ENCODE measurements at places on chromosomes 11 and 22. TPM values are rescaled to one million over a fixed set of nuclear protein-coding genes. Genes with fewer than 3 reads are reported as not detected.

Gene POU2AF2
- total RNA-seq = not detected

DNA sequence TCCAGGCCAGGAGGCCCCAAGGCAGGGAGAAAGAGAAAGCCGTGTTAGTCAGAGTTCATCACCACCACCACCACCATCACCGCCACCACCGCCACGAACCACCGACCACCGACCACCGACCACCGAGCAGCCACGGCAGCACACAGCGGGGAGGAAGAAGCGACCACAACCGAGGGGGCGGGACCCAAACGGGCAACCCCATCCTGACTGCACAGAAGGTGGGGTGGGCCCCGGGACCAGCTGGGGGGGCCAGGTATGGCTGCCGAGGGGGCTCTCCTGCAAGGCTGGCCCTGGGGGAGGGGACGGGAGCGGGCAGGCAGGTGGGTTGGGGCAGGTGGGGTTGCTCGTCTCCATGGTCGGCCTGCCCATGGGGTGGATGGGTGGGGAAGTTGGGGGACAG lies 34.2 kb downstream of the SYT7 start:
- no peak overlapping the region for H3K4me3 ChIP-seq
- H3K27ac ChIP-seq = no peak overlapping the region
- DNase-seq = no peak
- no peaks in the 10 kb centered on the region for H3K36me3 ChIP-seq

Gene PRODH
- total RNA-seq = 0.25 TPM

- no peak overlapping the region for H3K27ac ChIP-seq
- H3K27me3 ChIP-seq = no peaks in the 10 kb centered on the region
Measured at GRCh38 chr11:66971488-66971887, 3.6 kb upstream of the C11orf86 start.

GRCh38 chr11:82823647-82824619 lies 76.3 kb downstream of the PRCP start:
- H3K4me3 ChIP-seq = no peak overlapping the region
- no peak for DNase-seq
- peaks cover 5% of the 10 kb centered on the region for H3K36me3 ChIP-seq
- H3K4me1 ChIP-seq = no peaks in the 10 kb centered on the region
- no peak overlapping the region for H3K27ac ChIP-seq
- H3K27me3 ChIP-seq = no peaks in the 10 kb centered on the region

DNA sequence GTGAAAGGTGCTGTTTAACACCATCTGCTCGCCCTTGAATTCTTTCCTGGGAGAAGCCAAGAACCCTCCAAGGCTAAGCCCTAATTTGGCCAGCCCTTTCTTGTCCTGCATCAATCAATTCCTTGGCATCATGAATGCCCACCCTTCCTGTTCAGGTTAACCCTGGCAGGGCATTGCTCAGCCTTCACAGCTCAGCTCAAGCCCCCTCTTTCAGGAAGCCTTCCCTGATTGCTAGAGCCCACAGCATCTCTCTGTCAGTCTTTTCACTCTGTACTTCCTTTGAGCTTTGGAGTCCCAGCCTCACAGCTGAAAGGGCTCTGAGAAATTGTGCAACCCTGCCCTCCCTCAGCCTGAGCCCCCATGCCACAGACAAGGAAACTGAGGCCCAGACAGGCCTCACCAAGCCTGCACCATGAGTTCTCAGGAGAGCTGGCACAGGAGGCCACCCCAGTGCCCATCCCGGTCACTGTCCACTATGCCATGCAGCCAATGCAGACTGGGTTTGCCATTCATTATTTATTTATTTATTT lies 16.9 kb downstream of the RPL3 start:
- DNase-seq = no peak
- no peak overlapping the region for H3K27ac ChIP-seq
- no peak overlapping the region for H3K4me3 ChIP-seq

DNA sequence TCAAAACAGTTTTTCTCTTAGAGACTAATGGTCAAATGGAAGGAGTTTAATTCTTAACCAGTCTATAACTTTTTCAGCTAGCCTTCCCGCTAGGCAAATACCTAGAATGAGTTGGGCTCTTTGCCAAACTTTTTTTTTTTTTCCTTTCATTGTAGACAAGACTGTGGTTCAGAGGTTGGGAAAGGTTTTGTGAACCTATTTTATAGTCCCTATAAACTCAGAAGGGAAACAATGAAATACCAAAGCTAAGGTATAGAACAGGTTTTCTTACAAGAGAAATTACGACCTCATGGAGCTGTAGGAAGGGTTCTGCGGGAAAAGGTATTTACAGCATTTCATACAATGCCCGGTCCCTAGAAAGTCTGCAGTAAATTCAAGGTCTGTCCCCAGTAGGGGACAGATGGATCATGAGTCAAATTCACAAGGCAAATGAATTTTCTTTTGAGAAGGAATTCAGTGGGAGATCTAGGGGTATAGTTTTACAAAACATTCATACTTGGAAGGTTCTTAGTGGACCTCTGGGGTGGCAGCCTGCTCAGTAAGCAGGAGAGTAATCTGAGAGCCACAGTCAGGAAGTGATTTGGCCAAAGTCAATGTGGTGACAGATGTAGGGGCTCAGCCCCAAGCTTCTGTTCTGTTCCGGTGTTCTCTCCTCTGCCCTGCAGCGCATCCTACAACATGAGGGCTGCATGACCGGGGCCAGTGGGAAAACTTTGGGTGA lies 146.8 kb downstream of the DBX1 start:
- no peaks in the 10 kb centered on the region for H3K4me1 ChIP-seq
- H3K27me3 ChIP-seq = peaks cover 10% of the 10 kb centered on the region
- DNase-seq = no peak
- no peak overlapping the region for H3K4me3 ChIP-seq
- no peaks in the 10 kb centered on the region for H3K36me3 ChIP-seq

Gene KCNJ11
- total RNA-seq = 0.64 TPM

GRCh38 chr11:117528097-117528721 lies 200.6 kb downstream of the CEP164 start:
- H3K36me3 ChIP-seq = no peaks in the 10 kb centered on the region
- no peaks in the 10 kb centered on the region for H3K27me3 ChIP-seq
- no peak overlapping the region for H3K27ac ChIP-seq
- H3K4me3 ChIP-seq = no peak overlapping the region

DNA sequence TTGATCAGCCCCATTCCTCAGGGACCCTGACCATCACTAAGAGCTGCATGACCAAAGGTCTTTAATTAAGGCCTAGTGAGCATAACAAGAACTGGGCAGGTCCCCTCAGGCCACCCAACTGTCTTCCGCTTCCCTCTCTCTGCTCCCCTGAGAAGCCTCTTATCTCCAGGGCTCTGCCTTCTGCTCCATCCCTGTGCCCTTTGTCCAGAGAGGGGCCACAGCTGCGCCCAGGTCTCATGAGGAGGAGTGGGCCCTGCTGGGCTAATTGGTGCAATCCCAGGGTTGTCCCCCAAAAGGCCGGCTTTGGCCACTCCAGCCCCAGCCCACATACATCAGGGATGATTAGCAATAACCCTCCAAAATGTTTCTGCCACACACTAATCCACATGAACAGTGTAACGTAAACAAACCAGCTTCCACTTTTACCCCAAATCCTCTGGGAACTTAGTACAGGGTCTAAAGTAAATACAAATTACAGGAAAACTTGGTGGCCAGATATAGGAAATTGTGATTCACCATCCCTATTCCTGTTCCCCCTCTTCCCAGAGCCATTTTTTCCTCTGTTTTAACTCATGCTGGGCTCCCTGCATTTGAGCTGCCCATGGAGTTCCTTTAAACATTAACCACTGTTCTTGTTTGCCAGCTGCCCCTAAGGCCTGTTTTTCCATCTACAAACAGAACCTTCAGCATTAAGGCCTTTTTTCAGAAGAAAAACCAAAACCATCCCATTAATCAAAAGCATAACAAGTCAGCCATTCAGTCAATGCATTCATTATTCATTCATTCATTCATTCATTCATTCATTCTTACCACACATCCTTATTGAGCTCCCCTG lies 34.6 kb upstream of the CAVIN3 start:
- peaks cover 3% of the 10 kb centered on the region for H3K4me1 ChIP-seq
- DNase-seq = no peak
- no peaks in the 10 kb centered on the region for H3K36me3 ChIP-seq
- no peak overlapping the region for H3K27ac ChIP-seq
- H3K27me3 ChIP-seq = peaks cover 2% of the 10 kb centered on the region
- H3K4me3 ChIP-seq = no peak overlapping the region

- no peaks in the 10 kb centered on the region for H3K36me3 ChIP-seq
- H3K4me1 ChIP-seq = peaks cover 8% of the 10 kb centered on the region
- H3K27ac ChIP-seq = no peak overlapping the region
Measured at GRCh38 chr11:34192481-34193401, 87.3 kb downstream of the NAT10 start.

- H3K27ac ChIP-seq = no peak overlapping the region
- peaks cover 57% of the 10 kb centered on the region for H3K4me1 ChIP-seq
- H3K4me3 ChIP-seq = peak overlapping the region; percentile 83
- peak; percentile 53 for DNase-seq
Measured at GRCh38 chr22:46070803-46071450, 79.4 kb upstream of the PPARA start.

Gene PTPN5
- not detected for total RNA-seq

Gene PRDM11
- total RNA-seq = 1.6 TPM

- H3K27ac ChIP-seq = no peak overlapping the region
- H3K36me3 ChIP-seq = no peaks in the 10 kb centered on the region
- H3K27me3 ChIP-seq = peaks cover 2% of the 10 kb centered on the region
- H3K4me1 ChIP-seq = no peaks in the 10 kb centered on the region
- no peak for DNase-seq
Measured at GRCh38 chr11:120115272-120116000, 22.5 kb downstream of the TRIM29 start.

- H3K4me1 ChIP-seq = peaks cover 39% of the 10 kb centered on the region
- H3K27me3 ChIP-seq = no peaks in the 10 kb centered on the region
- peak overlapping the region; percentile 72 for H3K27ac ChIP-seq
- H3K4me3 ChIP-seq = no peak overlapping the region
Measured at GRCh38 chr11:46697303-46697702, 3.1 kb downstream of the ARHGAP1 start.

DNA sequence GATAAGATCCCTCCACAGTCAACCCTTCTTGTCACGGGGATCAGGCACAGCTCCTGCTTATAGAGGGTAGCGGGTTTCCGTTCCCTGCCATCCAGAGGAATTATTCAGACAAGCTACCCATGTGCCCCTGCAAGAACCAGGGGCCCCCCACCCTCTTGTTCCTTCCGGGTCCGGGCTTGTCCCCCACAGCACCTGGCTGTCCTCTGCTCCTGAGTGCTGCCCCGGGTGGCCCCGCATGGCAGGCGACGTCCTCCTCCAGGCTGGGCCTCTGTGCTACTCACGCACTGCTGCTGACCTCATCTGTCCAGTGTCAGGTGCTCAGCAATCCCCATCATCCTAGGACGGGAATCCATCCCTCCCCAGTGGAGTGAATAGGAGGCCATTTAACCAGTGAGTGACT lies 24.7 kb downstream of the CELSR1 start:
- no peaks in the 10 kb centered on the region for H3K4me1 ChIP-seq
- H3K36me3 ChIP-seq = no peaks in the 10 kb centered on the region
- no peak overlapping the region for H3K4me3 ChIP-seq
- no peak overlapping the region for H3K27ac ChIP-seq

Gene PELI3
- total RNA-seq = 6.7 TPM

Gene OR56A1
- total RNA-seq = not detected

Gene WNT7B
- total RNA-seq = not detected

DNA sequence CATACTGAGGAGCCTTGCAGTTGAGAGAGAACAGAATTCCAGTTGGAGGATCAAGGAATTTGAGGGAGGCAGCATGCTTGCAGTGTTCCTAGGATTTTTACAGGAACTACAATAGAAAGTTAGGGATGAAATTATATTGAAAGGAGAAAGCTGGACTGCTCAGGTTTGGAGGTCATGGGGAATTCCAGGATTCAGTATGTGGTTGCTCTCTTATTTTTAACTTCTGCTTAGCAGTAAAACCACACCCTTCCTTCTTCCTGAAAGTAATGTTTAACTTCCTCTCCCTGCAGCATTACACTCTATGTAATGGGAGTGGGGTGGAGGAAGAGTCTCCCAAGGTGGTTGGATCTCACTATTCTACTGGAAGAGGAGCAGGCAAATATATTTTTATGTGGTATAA lies 31.3 kb downstream of the CTNND1 start:
- peaks cover 55% of the 10 kb centered on the region for H3K4me1 ChIP-seq
- H3K27ac ChIP-seq = peak overlapping the region; percentile 72
- H3K27me3 ChIP-seq = no peaks in the 10 kb centered on the region
- H3K4me3 ChIP-seq = peak overlapping the region; percentile 49

- no peaks in the 10 kb centered on the region for H3K4me1 ChIP-seq
- no peak overlapping the region for H3K27ac ChIP-seq
- no peak for DNase-seq
- H3K4me3 ChIP-seq = no peak overlapping the region
- no peaks in the 10 kb centered on the region for H3K36me3 ChIP-seq
Measured at GRCh38 chr11:57361926-57362325, 19.0 kb downstream of the PRG3 start.

DNA sequence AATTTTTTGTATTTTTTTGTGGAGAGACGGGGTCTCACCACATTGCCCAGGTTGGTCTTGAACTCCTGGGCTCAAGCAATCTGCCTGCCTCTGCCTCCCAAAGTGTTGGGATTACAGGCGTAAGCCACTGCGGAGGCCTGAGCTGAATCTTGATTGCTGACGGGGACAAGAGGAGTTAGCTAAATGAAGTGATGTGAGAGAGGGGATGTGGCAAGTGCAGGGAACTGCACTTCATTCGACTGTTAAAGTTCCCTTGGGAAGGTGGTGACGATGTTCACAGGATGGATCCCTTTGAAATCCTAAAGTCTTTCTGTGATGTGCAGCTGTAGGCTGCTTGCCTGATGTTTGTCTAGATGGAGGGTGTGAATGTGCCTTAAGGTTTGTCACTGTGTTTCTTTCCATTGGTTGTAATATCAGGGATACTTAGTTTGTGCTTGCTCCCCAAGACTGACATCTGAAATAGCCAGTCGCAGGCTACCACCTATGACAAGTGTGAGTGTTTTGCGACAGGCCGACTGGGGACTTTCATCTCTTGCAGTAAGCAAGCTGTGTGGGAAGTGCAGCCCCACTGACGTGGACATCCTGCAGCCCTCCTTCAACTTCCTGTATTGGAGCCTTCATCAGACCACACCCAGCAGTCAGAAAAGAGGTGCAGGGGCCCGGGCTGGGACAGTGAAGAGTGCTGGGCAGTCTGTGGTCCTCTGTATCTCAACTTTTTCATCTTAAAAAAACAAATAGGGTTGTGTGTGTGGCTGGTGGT lies 19.6 kb upstream of the CCDC134 start:
- H3K27me3 ChIP-seq = no peaks in the 10 kb centered on the region
- H3K4me1 ChIP-seq = peaks cover 46% of the 10 kb centered on the region
- H3K4me3 ChIP-seq = peak overlapping the region; percentile 78
- H3K36me3 ChIP-seq = peaks cover 9% of the 10 kb centered on the region
- DNase-seq = peak; percentile 97

GRCh38 chr11:26073646-26074045 lies 258.3 kb upstream of the ANO3 start:
- no peak for DNase-seq
- H3K36me3 ChIP-seq = no peaks in the 10 kb centered on the region
- no peaks in the 10 kb centered on the region for H3K4me1 ChIP-seq
- H3K27me3 ChIP-seq = no peaks in the 10 kb centered on the region
- H3K4me3 ChIP-seq = no peak overlapping the region

GRCh38 chr11:95149651-95150364 lies 60.2 kb downstream of the ENDOD1 start:
- DNase-seq = no peak
- peaks cover 6% of the 10 kb centered on the region for H3K27me3 ChIP-seq
- H3K36me3 ChIP-seq = no peaks in the 10 kb centered on the region
- H3K4me3 ChIP-seq = peak overlapping the region; percentile 83
